ENCODE measurements at places on chromosomes 5 and 9.

GRCh38 chr5:119332978-119333401 is 22.8 kb upstream of the TNFAIP8 start:
- DNase-seq: no peak

DNA sequence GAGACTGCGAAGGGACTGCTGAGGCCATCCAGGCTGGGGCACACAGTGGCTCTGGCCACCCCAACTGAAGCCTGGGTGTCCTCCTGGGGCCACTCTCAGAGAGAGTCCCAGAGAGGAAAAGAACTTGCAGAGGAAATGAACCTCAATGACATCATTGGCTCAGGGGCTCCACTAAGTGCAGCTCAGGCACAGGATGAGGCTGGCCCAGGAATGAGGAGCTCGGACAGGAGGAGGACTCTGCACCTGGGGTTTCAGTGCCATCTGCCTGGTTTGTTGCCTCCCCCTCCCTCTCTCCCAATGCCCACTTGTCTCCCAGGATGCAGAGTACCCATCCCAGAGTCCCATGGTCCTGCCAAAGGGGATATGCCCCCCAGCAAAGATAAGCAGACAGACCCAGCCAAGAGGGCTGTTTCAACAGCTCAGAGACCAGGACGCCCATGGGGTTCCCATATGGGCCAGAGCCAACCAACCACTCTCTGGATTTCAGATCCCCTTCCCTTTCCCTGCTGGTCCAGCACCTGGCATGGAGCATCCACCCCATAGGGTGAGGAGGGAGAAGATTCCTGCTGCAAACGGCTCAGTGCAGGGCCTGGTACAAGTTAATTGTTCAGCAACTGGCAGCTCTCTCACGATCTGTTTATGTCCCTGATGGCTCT is 26.9 kb upstream of the OLFM1 start:
- no peak for DNase-seq

GRCh38 chr5:14165375-14166106 is 22.4 kb downstream of the TRIO start:
- DNase-seq: no peak

DNA sequence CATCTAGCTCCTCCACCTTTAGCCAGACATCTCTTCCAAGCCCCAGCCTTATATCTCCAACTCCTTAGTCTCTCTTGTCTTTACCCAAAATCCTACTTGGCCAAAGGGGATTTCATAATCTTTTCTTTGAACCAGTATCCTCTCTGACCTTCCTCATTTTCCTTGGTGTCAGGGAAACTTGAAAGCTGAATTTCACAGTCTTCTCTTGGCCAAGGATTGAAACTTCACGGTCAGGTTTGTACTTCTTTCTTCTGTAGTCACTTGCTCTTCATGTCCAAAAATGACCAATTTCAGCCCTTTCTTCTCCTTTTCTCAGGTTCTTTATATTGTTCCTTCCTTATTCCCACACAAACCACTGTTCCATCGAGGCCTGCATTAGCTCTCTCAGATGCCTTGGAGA is 473.7 kb upstream of the KLF4 start:
- peak; percentile 61 for DNase-seq

GRCh38 chr9:75964427-75964826 is 74.0 kb downstream of the PCSK5 start:
- DNase-seq: no peak

- no peak for DNase-seq
These were observed 408.3 kb upstream of the CLINT1 start for GRCh38 chr5:158267228-158267627.

DNA sequence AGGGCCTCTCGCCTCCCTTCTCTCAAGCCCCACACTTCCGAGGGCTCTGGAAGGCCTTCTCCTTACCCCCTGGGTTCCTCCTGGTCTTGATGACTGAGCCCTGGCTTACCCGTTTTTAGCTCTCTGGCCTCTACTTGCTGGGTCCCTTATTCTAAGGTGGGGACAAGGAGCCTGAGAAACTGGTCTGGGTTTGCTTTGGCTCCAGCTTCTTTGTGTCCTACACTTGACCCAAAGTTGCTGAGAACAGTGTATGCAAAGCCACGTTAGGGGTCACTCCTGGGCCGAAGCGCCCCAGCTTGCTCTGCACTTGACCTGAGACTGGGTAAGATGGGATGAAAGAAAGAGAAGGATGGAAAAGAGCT is 788 bp downstream of the ZNF346 start:
- no peak for DNase-seq

- no peak for DNase-seq
These were observed 1.0 kb upstream of the MAMDC4 start for GRCh38 chr9:136850866-136851775.

- DNase-seq: no peak
These were observed 45.8 kb downstream of the AK8 start for GRCh38 chr9:132832171-132832881.

DNA sequence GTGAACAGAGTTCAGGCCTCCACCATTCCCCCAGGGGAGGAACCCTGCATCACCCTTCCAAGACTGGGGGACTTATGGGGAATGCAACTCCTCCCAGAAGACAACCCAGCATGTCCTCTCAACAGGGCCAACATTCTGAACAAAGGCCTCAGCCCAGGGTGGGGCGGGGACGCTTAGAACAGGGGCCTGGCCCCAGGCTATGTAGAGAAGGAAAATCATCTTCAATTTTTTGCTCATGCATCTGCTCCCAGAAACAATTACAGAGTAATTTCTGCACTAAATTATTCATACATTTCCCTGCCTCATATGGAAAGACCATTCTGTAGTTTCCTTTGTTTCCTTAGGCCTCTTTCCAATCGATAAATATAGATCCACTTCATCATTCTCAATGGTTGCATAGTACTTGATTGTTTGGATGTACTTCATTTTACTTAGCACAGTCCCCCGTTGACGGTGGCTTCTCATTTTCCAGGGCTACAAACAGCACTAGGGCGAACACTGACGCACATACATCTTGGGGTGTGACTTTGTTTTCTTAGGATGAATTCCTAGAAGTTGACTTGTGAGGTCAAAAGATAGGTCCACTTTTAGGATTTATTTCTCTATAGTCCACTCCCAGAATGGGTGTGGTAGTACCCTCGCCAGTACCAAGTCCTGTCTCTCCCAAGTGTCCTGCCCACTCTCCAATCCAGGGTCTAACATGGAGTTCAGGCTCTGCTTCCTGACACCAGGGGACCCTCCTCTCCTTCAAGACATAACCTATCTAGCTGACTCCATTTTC is 27.2 kb upstream of the SMU1 start:
- no peak for DNase-seq

GRCh38 chr9:23497137-23497504 is 328.9 kb downstream of the ELAVL2 start:
- DNase-seq: no peak

Measured in inflammatory macrophage treated with lipopolysaccharide for 4 hours (primary cell).